Thoracic aorta (tissue), 2 donors: ENCODE measurements at places on chromosomes 16 and 17. TPM values are rescaled to one million over a fixed set of nuclear protein-coding genes. Genes with fewer than 3 reads are reported as not detected.

GRCh38 chr17:80892900-80893603 is 98.6 kb upstream of the CHMP6 start:
- H3K4me1 ChIP-seq: peaks cover 28% of the 10 kb centered on the region
- peak; percentile 30 for DNase-seq

DNA sequence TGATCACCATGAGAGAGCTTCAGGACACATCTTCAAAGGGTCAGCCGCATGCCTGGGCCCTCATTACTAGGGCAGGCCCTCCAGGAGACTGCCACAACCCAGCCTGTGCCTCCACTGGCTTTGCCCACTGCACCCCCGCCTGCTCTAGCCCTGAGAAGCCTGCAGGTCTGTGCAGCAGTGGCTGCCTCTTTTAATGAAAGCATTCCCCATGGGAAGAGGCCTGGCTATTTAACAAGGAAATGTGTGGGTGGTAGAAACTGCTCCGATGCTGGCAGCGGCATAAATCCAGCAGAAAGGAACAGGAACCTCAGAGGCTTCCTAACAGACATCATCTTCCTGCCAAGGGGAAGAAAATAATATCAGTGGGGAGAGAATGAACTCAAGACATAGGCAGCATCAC is 375 bp upstream of the KRT32 start:
- no peak for DNase-seq
- H3K4me3 ChIP-seq: no peak overlapping the region
- no peaks in the 10 kb centered on the region for H3K4me1 ChIP-seq
- H3K27me3 ChIP-seq: no peaks in the 10 kb centered on the region

- H3K4me1 ChIP-seq: peaks cover 13% of the 10 kb centered on the region
- H3K27me3 ChIP-seq: no peaks in the 10 kb centered on the region
- DNase-seq: peak; percentile 77
- no peak overlapping the region for H3K4me3 ChIP-seq
These were observed 14.0 kb upstream of the SPHK1 start for GRCh38 chr17:76370261-76370993.

- peaks cover 18% of the 10 kb centered on the region for H3K36me3 ChIP-seq
- no peak overlapping the region for H3K4me3 ChIP-seq
- peaks cover 6% of the 10 kb centered on the region for H3K4me1 ChIP-seq
These were observed 1.1 kb upstream of the ZNF200 start for GRCh38 chr16:3235856-3236669.

- peaks cover 40% of the 10 kb centered on the region for H3K4me1 ChIP-seq
- no peaks in the 10 kb centered on the region for H3K27me3 ChIP-seq
- no peak overlapping the region for H3K27ac ChIP-seq
- DNase-seq: no peak
These were observed 12.1 kb downstream of the CFDP1 start for GRCh38 chr16:75420987-75421819.

- DNase-seq: no peak
- no peaks in the 10 kb centered on the region for H3K36me3 ChIP-seq
- H3K4me3 ChIP-seq: no peak overlapping the region
- H3K27ac ChIP-seq: no peak overlapping the region
These were observed 29.9 kb upstream of the GINS2 start for GRCh38 chr16:85718682-85719081.

- H3K4me3 ChIP-seq: no peak overlapping the region
- H3K36me3 ChIP-seq: peaks cover 19% of the 10 kb centered on the region
- no peak for DNase-seq
- no peak overlapping the region for H3K27ac ChIP-seq
These were observed 113.9 kb downstream of the VPS53 start for GRCh38 chr17:600576-601243.

- H3K27me3 ChIP-seq: no peaks in the 10 kb centered on the region
- DNase-seq: no peak
- H3K27ac ChIP-seq: no peak overlapping the region
- no peaks in the 10 kb centered on the region for H3K36me3 ChIP-seq
These were observed 14.2 kb downstream of the C16orf82 start for GRCh38 chr16:27080895-27081294.

The PLA2G10 gene
- total RNA-seq: not detected

The TNK1 gene
- 4.7 TPM for total RNA-seq

The OTOP2 gene
- not detected for total RNA-seq

The ST6GALNAC2 gene
- not detected for total RNA-seq

The CENPV gene
- 12.0 TPM for total RNA-seq
